ENCODE measurements at places on chromosomes 13 and 19.

DNA sequence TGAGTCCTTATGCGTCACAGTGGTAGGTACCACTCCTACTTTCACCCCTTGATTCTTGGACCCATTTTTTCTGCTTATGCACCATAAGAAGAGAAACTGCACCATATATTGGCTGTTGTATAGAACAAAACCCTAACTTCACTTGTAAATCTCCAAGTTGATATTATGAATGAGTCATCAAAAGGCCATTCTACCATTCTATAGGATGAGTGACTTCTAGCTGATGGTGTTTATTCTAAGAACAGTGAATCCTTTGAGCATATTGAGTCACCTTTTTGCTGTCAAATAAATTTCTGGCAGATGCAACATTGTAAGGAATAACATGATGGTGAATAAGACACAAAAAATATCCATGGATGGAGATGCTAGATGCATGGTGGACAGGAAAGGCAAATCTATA, 57.7 kb downstream of the POLR1D start:
- DNase-seq = no peak

DNA sequence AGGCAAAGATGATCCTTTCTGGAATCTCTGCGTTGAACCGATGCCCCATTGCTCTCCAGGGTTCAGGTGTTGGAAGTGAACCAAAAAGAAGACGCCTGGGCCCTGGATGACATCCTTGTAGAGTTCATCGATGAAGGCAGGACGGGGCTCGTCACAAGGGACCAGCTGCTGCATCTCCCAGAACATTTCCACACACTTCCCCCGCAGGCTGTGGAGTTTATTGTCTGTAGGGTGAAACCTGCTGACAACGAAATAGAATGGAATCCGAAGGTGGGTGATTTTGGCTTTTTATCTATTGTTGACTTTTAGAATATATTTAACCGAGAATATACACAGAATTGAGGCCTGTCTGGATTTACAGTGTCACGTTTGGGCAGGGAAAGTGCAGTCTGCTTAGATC, 58.4 kb downstream of the SLC7A9 start:
- DNase-seq = no peak

- DNase-seq = no peak
Observed at GRCh38 chr13:74062933-74063332, 71.3 kb downstream of the KLF12 start.

- no peak for DNase-seq
Observed at GRCh38 chr13:50141375-50141975, 126.2 kb downstream of the KCNRG start.

GRCh38 chr13:113666951-113667701, at the start of gene GRK1:
Gene GRK1 (plus strand): TSS chr13:113667219. CDS start chr13:113667387, 168 bp downstream.
- no peak for DNase-seq

Data from NT2/D1 (cell line).